ENCODE measurements at places on chromosomes 16 and 17. TPM values are rescaled to one million over a fixed set of nuclear protein-coding genes. Genes with fewer than 3 reads are reported as not detected.
A peak's percentile ranks its signal among the peaks of the same experiment; 100 is the strongest.

DNA sequence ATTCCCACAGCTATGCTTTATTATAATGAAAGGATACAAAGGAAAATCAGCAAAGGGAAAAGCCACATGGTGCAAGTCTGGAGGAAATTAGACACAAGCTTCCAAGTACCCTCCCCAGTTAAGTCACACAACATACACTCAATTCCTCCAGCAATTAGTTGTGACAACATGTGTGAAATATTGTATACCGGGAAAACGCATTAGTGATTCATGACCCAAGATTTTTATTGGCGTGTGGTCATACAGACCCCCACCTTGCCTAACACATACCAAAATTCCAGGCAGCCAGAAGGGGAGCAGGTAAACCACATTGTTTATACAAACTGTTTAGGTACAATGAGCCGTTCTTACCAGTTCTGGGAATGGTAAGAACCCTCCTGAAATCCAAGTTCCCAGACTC lies 160.6 kb downstream of the CYB561 start:
- no peak for DNase-seq

The APOH gene
- total RNA-seq: 0.32 TPM

DNA sequence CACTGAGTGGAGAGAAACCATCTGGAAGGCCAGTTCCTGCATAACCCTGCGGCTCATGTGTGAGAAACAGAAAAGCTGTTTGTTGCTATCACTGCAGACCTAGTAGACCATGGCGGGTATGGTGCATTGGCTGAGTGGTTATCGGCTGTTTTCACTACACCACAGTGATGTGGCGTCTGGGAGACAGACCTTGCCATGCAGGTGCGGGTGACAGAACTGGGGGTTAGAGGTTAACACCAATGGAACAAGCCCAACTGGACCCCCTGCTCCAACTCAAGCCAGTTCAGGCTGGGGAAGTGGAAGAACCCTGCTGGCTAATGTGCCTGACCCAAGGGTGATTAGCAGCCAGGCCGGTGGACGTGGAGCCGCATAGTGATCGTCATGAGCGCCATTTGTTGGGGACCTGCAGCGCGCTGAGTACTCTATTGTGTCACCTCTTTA lies 91.9 kb downstream of the IRF8 start:
- no peak for DNase-seq

The ANKRD40CL gene
- not detected for total RNA-seq

The MYH13 gene
- total RNA-seq: not detected

The CFAP20 gene
- total RNA-seq: 34.2 TPM

- no peak for DNase-seq
Observed at GRCh38 chr16:1275791-1276579, 20.1 kb downstream of the TPSD1 start.

GRCh38 chr16:82761858-82762257 lies 135.1 kb downstream of the CDH13 start:
- DNase-seq: no peak

DNA sequence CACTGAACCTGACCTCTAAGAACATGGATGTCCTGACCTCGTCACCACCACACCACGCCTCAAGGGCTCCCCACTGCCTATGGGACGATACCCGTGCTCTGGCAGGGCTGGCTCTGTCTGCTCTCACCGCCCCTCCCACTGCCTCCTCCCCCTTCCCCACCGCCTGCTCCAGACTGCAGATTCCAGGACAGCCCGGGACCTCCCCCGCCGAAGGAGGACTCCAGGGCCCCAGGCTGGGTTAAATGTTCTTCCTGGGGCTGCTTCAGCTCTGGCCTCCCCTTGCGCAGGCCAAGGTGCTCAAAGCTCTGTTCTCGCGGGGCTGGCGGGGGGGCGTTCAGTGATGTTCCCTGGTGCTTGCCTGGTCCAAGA lies 3.1 kb downstream of the NPW start:
- no peak for DNase-seq

- no peak for DNase-seq
Observed at GRCh38 chr16:57141822-57142631, 43.8 kb downstream of the PSME3IP1 start.

GRCh38 chr16:81385031-81385756 lies 59.4 kb upstream of the CMIP start:
- no peak for DNase-seq

GRCh38 chr16:1550069-1550468 lies 16.6 kb downstream of the TMEM204 start:
- no peak for DNase-seq

The HASPIN gene
- total RNA-seq: 0.13 TPM

DNA sequence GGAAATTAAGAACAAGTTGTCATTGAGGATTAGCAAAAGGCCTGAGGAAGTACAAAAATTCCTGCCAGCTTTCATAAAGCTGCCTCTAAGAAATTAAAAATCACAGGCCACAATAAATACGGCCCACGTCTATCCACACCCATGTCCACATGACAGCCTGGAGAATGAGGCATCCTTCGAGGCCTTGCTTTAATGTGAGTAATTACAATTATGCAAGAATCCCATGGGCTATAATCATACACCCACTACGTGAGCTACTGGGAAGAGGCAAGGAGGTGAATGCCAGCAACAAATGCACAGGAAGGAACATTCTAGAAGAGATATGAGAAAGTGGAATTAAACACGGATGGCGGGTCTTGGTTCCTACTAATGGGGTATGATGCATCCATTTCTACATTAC lies 65.4 kb upstream of the ZFHX3 start:
- DNase-seq: no peak

The P2RX5 gene
- 13.0 TPM for total RNA-seq

The PIPOX gene
- 1.00 TPM for total RNA-seq

DNA sequence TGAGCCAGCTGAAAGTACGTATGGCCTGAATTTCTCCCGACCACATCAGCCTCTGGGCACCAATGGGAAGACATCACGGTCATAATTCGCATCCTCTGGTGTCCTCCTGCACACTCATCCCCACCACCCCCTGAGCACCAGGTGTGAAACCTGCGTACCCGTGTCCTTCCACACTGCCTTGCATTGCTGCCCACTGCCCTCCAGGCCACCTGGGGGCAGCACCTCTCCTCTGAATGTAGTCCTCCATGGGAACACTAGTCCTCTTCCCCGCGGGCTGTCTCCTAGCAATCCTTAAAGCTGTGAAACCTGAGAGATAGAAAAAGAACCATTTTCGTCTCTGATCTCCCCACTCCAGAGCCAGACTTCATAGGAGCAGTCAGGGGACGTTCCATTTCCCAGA lies 125.5 kb downstream of the ZNF18 start:
- no peak for DNase-seq

The ABCC12 gene
- total RNA-seq: not detected

The ITGB3 gene
- total RNA-seq: 2.7 TPM

The BIRC5 gene
- total RNA-seq: 1.7 TPM

GRCh38 chr16:31221357-31222160 lies 4.6 kb upstream of the PYDC1 start:
- DNase-seq: no peak

The SHISA6 gene
- 0.56 TPM for total RNA-seq

The ST6GALNAC1 gene
- 2.8 TPM for total RNA-seq

The MT1M gene
- total RNA-seq: 5.4 TPM

GRCh38 chr17:1648963-1649843 lies 463 bp downstream of the RILP start:
- peak; percentile 98 for DNase-seq

The KCNH6 gene
- not detected for total RNA-seq

DNA sequence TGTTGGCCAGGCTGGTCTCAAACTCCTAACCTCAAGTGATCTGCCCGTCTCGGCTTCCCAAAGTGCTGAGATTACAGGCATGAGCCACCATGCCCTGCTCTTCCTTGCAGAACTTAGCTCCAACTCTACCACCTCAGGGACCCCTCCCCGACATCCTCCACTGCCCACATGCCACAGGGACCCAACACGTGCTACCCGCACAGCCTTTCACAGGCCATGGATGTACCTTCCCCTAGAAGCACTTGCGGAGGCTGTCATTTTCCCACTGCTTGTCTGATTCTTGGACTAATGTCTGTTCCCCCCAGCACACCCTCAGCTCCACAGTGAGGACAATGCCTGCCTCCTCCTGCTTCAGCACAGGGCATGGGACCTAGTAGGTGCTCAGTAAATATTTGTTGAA lies 147.4 kb downstream of the ZNF423 start:
- DNase-seq: no peak

DNA sequence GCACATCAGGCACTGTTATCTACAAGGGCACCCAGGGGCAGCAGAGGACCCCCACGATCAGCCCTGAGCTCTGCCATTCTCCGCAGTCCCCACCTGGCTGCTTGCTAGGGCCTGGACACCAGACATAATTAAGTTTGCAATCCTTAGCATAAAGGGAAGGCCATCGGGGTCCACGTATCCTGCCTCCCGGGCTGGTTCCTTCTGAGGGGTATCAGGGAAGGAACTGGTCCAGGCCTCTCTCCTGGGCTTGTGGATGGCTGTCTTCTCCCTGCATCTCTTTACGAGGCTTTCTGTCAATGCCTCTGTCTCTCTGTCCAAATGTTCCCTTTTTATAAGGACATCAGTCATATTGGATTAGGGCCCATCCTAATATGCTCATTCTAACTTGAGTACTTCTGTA lies 77.8 kb downstream of the CYLD start:
- no peak for DNase-seq

DNA sequence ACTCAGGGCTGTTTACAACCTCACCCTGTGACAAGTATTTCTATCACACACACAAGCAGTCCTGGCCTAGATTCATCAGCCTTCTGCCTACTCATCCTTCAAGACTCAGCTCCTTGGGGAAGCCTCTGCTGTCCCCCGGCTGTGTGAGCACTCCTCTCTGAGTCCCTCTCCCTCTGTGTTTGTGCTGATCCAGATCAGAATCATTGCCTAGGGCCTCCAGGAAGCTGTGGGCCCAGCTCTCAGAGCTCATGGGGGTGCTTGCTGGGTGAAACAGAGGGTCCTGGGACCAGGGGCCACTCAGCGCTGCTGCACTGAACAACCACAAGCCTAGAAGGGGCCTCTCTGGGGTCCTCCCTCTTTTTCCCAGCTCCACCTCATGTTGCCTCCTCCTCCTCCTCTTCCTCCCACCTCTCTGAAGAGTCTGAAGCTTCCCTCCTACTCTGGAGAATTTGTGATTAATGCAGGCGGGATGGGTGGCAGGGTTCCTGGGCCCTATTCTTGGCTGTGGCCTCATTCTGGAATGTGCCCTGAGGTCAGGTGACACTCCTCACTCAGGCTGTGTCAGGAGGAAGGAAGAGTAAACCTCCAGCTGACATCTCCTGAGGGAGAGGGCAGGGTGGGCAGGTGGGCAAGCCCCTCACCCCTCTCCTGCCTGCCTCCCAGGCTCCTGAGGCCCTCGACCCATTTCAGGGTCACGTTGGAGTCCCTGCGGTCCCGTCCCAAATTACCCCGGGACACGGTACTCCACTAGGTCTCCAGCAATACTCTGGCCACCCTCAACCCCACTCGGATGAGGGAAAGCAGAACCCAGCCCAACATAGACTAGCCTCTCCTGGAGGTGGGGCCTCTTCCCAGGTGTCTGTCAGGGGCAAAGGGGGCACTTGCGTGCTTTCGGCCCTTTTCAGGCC lies 10.1 kb downstream of the WFIKKN2 start:
- DNase-seq: no peak

- no peak for DNase-seq
Observed at GRCh38 chr17:47663912-47664623, 14.3 kb downstream of the KPNB1 start.

The GPR139 gene
- total RNA-seq: not detected

DNA sequence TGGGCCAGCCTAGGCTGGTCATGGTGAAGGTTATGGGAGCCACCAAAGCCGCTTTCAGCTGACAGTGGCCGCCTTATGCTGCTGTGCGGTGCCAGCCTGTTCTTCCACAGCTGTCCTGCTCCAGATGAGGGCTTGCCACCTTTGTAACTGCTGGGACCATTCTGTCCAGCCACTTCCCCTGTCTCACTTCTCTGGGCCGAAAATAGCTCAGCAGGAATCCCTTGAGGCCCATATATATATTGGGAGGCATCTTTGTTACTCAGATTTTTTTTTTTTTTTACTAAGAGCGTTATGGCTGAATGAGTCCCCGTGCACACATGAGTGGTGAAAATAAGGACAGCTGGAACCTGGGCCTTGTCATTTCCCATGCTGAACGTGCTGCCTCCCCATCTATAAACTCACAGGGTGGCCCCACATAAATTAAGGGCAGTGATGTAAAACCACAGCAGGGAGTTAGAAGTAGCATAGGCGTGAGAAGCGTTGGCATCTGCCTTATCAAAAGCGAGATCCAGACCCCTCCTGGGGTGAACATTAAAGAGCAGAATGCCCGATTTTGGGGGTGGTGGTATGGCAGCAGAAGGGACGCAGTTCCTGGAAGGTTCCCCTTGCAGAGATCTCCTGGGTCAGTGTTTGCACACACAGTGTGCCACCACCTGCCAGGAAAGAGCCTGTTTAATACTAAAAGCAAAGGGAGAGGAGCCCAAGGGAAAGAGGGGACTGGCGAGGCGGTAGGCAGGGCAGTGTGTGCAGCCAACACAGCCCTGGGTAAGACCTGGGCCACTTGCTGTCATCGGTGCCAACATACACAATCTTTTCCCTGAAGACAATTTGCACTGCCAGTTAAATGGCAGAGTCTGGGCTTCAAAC lies 57.8 kb downstream of the USP43 start:
- DNase-seq: no peak

GRCh38 chr16:57687363-57687929 lies 7.2 kb upstream of the DRC7 start:
- no peak for DNase-seq

The METTL22 gene
- 21.0 TPM for total RNA-seq

- no peak for DNase-seq
Observed at GRCh38 chr17:59826706-59827453, 65.9 kb downstream of the TUBD1 start.

The TTC19 gene
- 19.0 TPM for total RNA-seq

DNA sequence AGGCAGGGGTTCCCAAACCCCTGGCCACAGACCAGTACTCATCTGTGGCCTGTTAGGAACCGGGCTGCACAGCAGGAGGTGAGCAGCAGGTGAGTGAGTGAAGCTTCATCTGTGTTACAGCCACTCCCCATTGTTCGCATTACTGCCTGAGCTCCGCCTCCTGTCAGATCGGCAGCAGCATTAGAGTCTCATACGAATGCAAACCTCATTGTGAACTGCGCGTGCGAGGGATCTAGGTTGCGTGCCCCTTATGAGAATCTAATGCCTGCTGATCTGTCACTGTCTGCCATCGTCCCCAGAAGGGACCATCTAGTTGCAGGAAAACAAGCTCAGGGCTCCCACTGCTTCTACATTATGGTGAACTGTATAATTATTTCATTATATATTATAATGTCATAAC lies 25.1 kb upstream of the RMI2 start:
- DNase-seq: no peak

The SRCIN1 gene
- 2.3 TPM for total RNA-seq

GRCh38 chr17:81471818-81472456 lies 40.7 kb downstream of the ACTG1 start:
- DNase-seq: no peak
